Renal pelvis (tissue), 12 donors: ENCODE measurements at places on chromosomes 7 and 10.
A peak's percentile ranks its signal among the peaks of the same experiment; 100 is the strongest.

DNA sequence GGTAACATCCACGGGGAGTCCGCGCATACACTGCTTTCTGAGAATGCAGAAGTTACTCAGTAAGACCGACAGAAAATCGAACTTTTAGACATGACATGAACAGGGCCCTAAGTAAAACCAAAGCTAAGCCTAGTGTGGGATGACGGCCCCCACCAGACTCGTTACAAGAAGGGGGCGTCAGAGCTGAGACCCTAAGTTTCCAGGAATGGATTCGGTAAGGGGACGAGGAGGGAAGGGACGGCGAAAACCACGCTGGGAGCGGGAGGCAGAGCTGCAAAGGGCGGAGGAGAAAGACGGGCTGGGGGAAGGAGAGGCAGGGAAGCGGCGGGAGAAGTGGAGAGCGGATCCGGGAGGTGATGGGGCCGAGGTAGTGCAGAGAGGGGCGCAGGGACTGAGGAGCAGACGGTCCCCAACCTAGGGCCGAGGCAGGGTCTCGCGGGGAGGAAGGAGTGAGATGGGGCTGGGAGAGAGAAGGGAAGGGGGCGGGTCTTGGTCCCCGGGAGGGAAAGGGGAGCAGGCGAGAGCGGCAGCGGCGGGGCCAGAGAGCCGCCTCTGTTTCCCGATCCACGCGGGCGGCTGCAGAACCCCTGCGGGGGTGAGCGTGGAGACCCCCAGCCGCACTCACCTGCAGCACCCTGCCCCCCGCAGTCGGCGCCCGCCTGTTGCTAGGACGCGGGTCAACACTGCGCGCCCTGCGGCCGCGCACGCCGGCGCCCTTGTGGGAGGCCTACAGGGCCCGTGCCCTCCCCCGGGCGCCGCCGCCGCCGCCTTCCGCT lies 513 bp downstream of the ODAD2 start:
- DNase-seq: peak; percentile 34

GRCh38 chr10:75079436-75080083 lies 31.9 kb upstream of the SAMD8 start:
- no peak for DNase-seq

DNA sequence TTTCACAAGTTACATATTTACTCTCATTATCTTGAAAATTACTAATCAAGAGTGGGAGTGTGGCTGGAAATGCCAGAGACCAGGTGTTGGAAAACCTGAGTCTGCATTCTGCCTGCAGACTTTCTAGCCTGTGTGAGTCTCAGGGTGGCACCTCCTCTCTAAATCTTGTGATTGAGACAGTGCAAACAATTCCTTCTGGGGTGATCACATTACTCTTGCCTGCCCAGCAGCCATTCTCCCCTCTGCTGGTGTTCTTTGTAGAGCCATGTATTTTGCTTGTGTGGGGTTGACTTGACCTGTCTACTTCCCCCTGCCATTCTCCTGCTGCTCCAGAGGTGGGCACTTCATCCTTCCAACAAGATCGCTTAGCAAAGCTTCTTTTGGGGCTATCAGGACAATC lies 101.1 kb downstream of the RAPGEF5 start:
- no peak for DNase-seq

DNA sequence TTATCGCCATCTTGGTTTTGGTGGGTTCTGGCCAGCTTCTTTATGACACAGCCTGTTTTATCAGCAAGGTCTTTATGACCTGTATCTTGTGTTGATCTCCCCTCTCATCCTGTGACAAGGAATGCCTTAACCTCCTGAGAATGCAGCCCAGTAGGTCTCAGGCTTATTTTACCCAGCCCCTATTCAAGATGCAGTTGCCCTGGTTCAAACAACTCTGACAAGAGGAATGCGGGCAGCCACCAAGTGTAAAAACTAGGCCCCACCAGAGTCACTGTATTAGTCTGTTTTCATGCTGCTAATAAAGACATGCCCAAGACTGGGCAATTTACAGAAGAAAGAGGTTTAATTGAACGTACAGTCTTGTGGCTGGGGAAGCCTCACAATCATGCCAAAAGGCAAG lies 671.3 kb downstream of the SORCS1 start:
- no peak for DNase-seq

DNA sequence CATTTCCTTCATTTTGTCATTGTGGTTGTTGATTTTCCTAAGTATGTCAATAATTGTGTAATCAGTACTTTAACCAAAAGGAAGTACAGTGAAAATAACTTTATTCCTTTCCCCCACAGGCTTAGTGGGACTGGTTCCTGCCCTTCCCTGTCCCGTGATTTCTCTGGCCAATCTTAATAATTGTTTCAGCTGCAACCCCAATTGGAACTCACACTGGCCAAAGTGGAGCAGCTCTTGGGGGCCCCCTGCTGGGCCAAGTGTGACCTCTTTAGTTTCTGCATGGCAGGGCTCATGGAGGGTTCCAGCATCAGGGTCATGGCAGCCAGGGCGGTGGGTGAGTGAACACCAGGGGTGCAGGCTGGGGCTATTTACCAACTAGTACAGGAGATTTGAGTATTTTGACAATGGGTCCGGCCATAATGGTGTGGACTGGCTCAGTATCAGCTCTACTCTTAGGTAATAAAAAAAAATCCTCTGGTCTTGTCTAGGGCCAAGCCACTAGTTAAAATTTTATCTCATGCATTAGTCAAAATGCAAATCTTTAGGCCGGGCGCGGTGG lies 31.7 kb downstream of the CYCS start:
- DNase-seq: peak; percentile 58

DNA sequence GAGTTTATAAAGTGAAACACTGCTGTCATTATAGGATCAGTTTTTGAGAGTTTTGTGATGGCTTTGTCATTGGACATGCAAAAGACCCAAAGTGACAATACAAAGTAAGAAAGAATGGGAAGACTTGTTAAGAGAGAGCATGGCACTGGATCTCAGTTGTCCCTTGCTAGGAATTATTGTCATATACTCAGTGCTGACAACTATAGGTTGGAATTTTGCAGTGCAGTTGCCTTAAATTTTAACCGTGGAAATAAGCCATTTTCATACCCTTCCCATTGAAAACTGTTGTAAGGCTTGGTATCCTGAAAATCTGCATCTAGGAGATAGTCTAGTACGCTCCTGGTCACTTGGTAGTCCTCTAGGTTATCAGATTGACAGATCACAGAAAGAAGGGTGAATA lies 1156.7 kb downstream of the GATA3 start:
- no peak for DNase-seq

GRCh38 chr10:118835682-118836326 lies 81.0 kb upstream of the CACUL1 start:
- DNase-seq: no peak

- DNase-seq: no peak
Measured at GRCh38 chr7:98166668-98166970, 44.6 kb upstream of the BHLHA15 start.

DNA sequence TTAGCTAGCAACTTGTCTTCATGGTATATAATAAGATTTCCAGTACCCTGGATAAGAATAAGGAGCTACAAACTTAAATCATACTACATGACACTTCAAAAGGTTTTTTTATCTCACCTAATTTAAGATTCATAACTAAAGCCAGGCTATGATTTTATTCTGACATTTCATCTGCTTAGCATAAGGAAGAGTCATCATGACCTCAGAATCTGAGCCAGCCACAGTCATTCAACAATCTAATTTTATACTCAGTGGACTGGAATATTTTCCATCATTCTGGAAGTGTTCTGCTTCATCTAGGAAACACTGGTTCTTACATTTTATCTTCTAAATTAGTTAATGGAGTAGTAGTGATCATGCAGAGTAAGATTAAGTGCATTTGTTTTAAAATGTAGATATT lies 102.1 kb upstream of the KCND2 start:
- no peak for DNase-seq

- peak; percentile 89 for DNase-seq
Measured at GRCh38 chr10:119872860-119873681, 428 bp upstream of the MCMBP start.

DNA sequence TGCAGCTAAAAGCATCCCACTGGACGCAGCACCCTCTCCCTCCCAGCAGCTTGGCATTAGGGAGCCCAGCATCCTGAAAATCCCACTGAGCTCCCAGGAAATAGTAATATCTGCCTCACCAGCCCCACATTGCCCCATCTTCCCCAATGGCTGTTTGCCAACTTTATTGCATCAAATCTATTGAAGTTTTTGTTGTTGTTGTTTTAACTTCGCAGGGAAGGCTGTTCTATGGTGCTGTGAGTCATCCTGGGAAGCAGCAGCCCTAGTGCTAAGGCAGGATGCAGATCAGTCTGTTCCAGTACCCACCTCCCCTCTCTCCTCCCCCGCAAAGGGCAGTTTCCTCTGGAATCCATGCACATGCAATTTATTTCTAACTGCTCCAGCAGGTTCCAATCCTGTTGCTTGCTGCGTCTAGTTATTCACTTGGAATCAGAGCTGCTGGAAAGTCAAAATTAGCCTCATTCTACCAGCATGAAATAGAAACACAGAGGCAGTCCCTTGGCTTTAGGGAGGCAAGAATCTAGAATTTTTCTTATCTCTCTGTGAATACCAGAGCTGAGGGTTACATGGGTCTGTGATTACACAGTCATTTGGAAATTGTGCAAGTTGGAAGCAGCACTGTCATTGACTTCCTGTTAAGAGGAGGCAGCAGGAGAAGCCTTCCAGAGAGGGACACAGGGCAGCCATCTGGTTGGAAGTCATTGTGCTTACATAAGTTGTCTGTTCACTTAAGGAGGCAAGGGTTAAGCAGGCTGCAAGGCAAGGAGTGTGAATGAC lies 115.9 kb upstream of the CACUL1 start:
- DNase-seq: peak; percentile 80

DNA sequence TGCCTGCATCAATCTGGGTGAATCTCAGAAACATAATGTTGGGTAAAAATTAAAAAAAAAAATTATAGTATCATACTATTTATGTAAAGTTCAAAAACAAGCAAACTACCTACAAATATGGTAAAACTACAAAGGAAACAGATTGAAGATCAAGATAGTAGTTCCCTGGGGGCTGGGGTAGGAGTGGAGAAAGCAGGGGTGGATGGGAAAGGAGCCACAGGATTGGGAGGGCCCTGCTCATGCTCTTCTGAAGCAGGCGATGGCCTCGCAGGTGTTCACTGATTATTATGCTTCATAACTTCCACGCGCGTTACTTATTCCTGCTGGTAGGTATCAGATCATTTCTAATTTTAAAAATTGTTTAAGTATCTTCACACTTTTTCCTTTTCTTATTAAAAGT lies 96.0 kb upstream of the GATA3 start:
- DNase-seq: no peak

GRCh38 chr10:63633677-63634487 lies 112.7 kb downstream of the REEP3 start:
- no peak for DNase-seq
